ENCODE measurements at places on chromosomes 3 and 15.

- no peak for DNase-seq
Measured at GRCh38 chr15:90873488-90873997, 5.2 kb downstream of the FURIN start.

DNA sequence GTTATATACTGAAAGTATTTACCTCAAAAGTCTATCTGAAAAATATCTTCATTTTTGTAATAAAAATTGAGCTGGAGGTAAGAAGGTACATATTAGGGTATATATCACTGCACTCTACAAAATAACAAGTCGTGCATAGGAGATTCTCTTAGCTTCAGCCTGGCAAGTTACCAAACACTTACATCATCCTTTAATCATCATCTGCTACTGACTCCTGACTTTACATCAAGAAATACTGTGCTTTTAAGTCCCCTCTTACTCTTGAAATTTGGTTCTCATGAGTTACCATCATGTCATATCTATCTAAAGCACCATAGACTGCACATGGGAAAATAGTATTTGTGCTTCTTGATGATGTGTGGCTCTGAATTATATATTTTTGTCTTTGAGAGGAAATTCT, 50.8 kb downstream of the LYSMD4 start:
- DNase-seq, result no peak

- no peak for DNase-seq
Measured at GRCh38 chr15:74212494-74212893, 9.9 kb upstream of the STRA6 start.

DNA sequence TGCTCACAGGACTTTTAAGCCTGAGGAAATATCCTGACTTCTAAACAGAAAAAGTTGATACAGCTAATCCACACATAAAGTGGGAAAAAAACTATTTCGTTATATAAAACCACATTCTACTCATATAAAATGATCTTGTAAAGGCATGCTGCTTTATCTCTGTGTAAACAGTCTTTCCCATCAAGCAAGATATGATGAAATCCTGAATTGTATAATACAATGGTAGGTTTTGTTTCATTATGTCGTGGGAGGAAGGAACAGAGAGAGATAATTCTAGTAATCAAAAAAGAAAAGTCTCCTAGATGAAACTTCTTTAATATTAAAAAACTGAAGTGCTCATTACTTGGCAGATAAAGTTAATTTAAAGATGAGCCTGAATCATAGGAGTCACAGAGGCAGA, 92.6 kb upstream of the SNTN start:
- no peak for DNase-seq

- DNase-seq, result no peak
Measured at GRCh38 chr3:46946416-46946815, 30.1 kb downstream of the CCDC12 start.

- DNase-seq, result peak; percentile 71
Measured at GRCh38 chr3:52195823-52196331, 2.1 kb upstream of the ALAS1 start.
